ENCODE measurements at places on chromosomes 1 and 21.

- DNase-seq, result no peak
Observed at GRCh38 chr1:157153746-157154145, 15.6 kb upstream of the ETV3 start.

DNA sequence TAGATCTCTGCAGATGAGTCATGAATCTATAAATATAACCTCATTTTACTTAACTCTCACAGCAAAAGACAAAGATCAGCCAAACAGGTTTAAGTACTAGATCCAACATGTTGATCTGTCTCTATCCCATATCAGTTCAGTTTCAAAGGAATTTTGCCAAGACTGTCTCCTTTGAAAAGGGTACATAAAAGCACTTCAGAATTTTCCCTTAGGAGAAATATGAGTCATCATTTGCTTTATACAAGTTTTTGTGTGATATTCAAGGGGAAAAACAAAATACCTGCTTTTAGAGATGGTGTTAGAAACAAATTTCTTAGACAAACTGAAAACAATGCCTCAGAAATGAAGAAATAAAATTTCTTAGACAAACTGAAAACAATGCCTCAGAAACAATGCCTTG, 73.5 kb upstream of the LRRC7 start:
- no peak for DNase-seq

DNA sequence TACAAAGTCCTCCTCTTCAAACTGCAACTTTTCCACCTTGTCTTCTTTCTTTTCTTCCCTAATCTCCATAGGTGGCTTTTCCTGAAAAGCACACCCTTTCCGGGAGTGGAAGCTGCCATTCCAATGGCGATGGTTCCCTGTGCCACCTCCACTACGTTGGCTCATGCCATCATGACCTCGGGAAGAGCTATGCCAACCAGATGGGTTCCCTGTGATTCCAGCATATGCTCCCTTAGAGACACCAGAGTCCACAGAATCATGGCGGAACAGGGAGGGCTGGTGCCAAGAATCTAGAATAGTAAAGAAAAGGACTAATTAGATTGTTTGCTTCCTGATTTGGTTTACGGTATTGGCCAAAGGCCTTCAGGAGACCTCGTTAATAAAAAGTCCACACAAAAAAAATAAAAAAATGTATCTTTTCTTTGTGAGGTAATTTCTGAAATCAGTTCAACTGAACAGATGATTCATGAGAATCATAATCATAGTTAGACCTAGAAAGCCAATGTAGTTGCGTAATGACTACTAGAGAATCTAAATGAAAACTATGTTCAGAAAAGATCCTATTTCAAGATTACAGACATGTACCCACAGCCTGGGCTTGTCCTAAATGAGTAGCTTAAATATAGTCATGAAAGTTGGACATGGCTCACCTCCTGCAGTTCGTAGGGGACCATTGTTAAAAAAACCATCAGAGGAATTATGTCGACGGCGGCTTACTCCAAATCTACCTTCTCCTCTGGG, 30.9 kb upstream of the CCDC17 start:
- no peak for DNase-seq

GRCh38 chr1:11042995-11043874, 3.8 kb downstream of the MASP2 start:
- DNase-seq, result no peak

- no peak for DNase-seq
Observed at GRCh38 chr1:223620297-223620897, 45.1 kb downstream of the CAPN8 start.

Measured in stimulated activated CD4-positive, alpha-beta T cell treated with anti-CD3 and anti-CD28 coated beads, Interleukin-12 subunit alpha, Interleukin-12 subunit beta, amount 100 ng/mL, for 4 hours (primary cell).